M059J (cell line): ENCODE measurements at places on chromosomes 13 and 19. TPM values are rescaled to one million over a fixed set of nuclear protein-coding genes. Genes with fewer than 3 reads are reported as not detected.

- DNase-seq: no peak
Measured at GRCh38 chr13:37504251-37504650, 94.3 kb downstream of the POSTN start.

The IGSF23 gene
- 0.22 and 0.81 TPM in 2 replicates for total RNA-seq

The COX6B2 gene
- 0.30 TPM in 1 of 2 replicates, not detected in the other for total RNA-seq

DNA sequence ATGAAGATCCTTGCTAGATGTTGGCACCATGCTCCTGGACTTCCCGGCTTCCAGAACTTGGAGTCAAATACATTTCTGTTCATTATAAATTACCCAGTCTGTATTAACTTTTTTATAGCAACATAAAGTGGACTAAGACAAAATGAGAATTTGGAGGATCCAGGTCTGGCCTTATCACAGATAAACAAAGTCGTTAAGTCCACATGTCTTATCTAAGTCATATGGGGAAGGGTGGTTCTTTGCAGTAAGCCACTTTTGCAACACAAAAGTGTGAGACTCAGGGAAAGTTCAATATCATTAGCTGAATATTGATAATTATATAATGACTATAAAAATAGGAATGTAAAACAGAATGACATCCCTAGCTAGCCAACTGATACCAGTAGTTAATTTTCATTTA is 91.6 kb upstream of the SIAH3 start:
- no peak for DNase-seq

DNA sequence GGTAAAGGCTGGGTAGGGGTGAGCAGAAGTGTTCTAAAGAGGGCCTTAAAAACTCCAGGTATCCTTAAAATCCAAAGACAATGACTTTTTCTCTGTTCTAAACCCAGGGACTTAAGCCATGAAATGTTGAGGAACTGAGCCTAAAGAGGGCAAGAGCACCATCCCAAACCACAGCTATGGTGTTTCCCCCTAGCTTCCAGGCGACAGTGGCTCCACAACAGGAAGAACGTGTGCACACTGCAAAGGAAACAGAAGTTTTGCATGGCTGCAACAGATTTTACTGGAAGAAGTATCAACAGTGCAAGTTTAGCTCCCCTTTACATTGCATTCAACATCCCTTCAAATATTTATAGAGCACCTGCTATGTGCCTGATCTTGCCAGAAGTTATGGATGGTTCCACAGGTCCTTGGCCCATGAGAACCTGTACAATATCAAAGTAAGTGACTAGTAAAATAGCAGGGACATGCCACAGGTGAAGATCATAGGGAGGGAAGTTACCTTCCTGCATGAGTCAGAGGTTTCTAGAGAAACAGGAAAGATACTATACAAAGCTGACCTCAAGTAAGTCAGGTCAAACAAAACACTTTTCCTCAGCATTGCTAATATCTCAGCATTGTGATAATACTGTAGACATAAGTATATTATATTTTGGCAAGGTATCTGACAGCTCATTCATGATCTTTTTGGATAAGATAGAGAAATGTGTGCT is 8.4 kb upstream of the KCTD12 start:
- DNase-seq: no peak

The SIGLEC12 gene
- not detected in 2 replicates for total RNA-seq

DNA sequence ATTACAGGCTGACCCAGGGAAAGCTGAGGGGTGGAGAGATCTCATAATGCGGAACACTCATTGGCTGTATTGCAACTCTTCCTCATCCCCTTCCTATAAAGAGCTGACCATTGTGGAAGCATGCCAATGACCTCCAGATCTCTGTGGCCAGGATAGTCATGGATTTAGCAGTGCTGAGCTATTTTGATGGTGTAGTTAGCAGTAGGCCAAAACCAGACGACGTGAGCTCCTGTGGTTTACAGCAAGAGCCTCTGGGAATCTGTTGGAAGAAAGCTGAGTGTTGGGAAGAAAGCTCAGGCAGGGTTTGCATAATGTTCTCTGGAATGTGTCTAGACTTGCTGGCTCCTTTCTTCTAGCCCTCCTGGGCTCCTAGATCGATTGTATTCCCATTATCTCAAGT is 187.5 kb upstream of the GPC6 start:
- peak; percentile 15 for DNase-seq

DNA sequence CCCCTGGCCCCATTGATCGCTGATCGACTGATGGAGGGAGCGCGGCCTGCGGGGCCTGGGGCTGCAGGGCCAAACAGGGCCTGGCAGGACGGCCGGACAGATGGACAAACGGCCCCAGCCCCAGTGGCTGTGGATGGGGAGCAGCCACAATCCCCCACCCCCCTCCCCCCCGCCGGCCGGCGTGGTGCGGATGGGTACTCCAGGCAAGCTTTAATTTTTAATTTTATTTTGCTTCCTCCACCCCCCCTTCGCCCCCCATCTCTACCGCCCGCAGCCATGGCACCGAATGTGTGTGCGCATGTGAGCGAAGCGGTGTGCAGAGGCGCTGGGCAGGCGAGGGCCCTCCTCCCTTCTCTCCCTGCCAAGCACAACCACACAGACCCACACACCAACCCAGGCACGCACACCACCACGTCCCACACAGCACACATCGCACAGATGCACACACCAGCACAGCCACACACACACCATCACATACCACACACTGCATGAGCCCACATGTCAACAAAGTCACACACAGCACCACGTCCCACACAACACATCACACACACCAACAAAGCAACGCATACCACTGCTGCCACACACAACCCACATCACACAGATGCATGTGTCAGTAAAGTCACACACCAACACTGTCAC is 12.4 kb downstream of the ERFL start:
- no peak for DNase-seq

The DDX39A gene
- 56.1 and 65.3 TPM in 2 replicates for total RNA-seq

The CALR3 gene
- not detected in 2 replicates for total RNA-seq
